ENCODE measurements at places on chromosomes 1 and 21.

DNA sequence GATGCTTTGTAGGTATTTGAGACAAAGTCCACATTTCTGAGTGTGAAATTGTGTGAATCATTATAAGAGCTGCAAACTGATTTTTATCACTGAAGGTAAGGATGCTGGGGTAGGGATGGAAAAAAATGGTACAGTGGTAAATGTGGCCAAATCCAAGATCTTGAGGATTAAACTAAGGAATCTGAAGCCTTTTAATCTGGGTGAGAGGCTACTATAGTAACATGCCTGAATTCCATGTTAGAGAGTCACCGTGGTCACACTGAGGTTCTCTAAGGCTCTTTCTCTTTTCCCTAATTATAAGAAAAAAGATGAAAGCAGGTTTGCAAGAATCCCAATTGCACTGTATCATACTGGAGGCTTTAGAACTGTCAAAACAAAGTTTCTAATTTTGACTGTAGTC, 17.6 kb downstream of the PTGER3 start:
- DNase-seq, result no peak

GRCh38 chr1:36006941-36007500, 76.1 kb downstream of the AGO3 start:
- DNase-seq, result no peak

- DNase-seq, result no peak
Observed at GRCh38 chr1:27363766-27364695, 2.7 kb downstream of the MAP3K6 start.

DNA sequence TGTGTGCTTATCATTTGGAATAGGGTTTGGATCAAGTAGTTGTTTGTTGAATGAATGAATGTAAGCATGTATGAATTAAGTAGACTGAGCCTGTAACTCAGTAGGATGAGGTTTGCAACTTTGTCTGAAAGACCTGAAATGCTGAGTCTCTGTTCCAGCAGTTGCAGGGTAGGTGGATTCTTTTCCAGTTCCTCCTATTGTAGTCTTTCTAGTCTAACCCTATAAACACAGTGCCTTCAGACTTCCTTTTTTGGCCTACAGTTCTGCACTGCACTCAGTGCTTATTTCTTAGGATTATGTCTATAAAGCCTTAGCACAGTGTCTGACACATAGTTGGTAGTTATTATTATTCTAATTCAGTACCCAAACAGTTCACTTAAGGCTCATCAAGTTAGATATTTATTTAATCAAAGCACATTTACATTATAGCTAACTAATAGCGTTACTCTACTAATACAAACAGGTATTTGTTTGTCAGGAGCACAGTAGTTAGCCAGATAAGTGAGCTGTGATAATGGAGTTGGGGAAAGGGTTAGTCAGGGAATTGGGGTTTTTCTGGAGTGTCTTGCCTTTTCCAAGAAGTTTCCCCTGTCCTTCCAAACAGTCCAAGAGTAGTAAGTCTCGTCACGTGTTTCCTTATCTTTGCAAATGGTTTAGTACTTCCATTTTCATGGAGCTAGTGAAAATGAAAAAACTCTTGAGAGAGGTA, 45.0 kb downstream of the ABCD3 start:
- no peak for DNase-seq

- no peak for DNase-seq
Observed at GRCh38 chr1:43363935-43364525, 3.8 kb downstream of the ELOVL1 start.

GRCh38 chr1:203860396-203861025, 888 bp upstream of the SNRPE start:
- DNase-seq, result no peak

- DNase-seq, result no peak
Observed at GRCh38 chr21:44854391-44854663, 19.2 kb downstream of the PTTG1IP start.

DNA sequence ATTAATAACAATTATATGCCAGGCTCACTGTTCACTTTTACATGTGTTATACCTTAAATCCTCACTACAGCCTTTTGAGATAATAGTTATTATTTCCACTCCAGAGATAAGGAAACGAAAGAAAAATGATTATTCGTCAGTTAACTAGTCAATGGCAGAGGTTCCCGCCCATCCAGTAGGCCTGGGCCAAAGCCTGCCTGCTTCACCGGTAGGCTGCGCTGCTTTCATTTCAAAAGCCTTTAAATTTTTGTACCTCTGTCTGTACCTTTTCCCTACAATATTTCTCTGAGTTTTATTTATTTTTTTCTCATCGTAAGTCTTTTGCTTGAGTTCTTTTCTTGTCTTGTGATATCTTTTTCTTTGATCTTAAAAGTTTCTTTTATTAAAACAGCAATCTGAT, 3.6 kb downstream of the GPR52 start:
- no peak for DNase-seq

DNA sequence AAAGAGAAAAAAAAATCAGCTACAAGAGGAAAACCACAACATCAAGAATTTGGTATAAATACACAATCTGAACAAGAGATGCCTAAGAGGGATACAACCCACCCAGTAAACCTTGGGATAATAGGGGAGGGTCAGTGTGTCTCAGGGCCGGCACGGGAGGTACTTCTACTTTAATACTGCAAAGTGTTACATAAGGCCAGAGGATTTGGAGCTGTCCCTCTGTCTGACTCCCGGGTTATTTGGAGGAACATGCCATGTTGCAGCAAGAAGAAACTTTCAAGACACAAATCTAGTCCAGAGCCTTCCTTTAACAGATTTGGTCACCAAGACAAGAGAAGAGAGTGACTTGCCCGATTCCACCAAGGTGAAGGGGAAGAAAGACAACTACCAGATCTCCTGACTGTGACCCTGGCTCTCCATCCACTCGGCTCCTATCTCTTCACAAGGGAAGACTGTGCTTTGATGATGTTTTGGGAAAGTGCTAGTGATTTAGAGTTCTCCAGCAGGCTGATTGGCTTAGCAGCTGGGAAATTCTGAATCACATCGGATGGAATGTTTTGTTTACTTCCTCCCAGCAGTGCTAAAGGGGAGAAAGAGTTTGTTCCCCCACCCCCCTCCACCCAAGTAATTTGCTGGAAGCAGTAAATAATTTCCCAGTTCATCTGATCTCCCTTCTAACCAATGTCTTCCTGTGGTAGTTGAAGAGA, 29.3 kb downstream of the SGIP1 start:
- no peak for DNase-seq

DNA sequence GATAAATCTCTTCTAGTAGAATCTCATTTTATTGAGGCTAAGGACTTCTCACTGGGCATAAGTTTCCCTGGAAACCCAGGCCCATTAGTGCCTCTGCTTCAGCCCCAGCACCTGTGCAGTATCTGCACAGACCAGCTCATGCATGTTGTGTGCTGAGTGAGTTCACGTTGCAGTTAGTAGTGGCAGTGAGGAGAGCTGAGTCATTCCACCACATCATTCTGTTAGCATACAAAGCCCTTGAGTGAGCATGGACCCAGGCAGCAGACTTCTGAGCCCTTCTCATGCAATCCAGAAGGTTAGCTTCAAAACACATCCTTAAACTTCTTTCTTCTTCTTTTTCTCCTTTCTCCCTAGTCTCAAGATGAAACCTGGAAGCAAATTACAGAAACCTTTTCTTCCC, 45.8 kb upstream of the NTPCR start:
- no peak for DNase-seq

DNA sequence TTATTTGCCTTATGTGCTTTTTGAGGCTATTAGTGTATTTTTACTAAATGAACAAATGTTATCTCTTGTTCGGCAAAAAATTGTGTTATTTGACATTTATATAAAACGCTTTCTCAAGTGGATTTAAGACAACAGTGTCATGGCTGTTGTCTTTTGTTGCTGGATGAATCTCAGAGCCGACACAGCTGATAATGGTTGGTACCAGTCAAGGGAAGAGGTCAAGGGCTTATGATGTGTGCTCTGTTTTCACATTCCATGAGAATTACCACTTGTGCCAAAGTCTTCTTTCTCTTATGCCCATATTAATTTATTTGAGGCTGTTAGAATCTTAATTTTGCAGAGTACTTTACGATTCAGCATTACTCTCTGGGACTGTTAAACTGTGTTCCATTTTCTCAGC, 17.9 kb upstream of the CD101 start:
- DNase-seq, result no peak

DNA sequence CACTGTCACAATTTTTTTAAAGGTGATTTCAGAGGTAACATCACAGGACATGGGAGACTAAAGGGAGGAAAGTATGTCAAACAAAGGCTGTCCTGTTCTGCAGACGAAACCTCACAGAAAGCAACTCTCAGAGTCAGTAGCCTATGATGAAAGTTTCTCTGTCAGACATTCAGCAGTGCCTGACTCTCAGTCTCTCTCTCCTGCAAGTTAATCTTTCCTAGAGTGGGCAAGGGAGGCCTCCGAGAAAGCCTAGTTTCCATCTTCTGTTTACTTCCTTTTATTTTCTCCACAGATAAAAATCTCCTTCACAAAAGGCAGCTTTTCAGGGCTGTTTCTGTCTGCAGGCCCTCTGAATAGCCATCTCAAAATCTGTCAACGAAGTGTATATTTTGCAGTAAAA, 24.9 kb upstream of the FMO2 start:
- no peak for DNase-seq

- no peak for DNase-seq
Observed at GRCh38 chr1:218679988-218680748, 335.0 kb downstream of the TGFB2 start.

GRCh38 chr1:102978874-102979273, 129.4 kb downstream of the COL11A1 start:
- no peak for DNase-seq

- DNase-seq, result no peak
Observed at GRCh38 chr1:9538669-9539164, 548 bp upstream of the SLC25A33 start.

GRCh38 chr1:97920276-97920831, 480 bp downstream of the DPYD start:
- no peak for DNase-seq

DNA sequence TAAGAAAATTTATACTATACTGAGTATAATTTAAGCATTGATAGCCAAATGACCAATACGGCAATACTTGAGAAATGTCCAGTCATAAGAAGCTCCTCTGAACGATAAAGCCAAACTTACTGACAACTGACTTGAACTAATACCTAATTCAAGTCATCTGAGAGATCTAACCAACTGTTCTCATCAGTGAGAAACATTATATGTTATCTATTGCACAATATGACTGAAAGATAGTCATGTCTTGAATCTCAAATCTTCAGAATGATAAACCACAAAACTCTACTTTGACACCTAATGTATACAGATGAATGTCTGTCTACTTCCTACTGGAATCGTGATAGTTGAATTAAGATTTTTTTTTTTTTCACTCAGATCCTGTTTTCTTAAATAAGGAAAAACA, 39.0 kb downstream of the APP start:
- DNase-seq, result no peak

DNA sequence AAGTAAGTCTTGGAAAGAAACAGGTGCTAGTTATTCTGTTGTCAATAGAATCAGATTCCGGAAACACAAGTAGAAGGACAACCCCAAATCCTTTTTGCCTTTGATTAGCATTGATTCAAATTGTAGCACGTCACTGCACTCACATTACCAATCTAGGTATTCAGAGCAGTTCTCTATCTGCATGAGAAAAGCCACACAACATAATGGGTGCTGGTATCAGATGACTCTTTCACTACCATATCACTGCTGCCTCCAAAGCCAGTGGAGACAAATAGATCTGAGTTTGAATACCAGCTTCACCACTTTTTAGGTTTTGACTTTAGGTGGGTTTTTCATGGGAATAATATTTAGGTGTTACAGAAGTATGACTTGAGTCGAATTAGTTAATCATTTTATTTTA, 38.9 kb downstream of the RTCA start:
- no peak for DNase-seq

GRCh38 chr1:156012051-156012817, 8.5 kb downstream of the SSR2 start:
- DNase-seq, result no peak

- no peak for DNase-seq
Observed at GRCh38 chr1:109846162-109846561, 64.5 kb upstream of the CSF1 start.

GRCh38 chr1:228777236-228777635, 42.0 kb downstream of the RHOU start:
- DNase-seq, result no peak

- no peak for DNase-seq
Observed at GRCh38 chr1:173122958-173123852, 72.5 kb upstream of the TNFSF18 start.

DNA sequence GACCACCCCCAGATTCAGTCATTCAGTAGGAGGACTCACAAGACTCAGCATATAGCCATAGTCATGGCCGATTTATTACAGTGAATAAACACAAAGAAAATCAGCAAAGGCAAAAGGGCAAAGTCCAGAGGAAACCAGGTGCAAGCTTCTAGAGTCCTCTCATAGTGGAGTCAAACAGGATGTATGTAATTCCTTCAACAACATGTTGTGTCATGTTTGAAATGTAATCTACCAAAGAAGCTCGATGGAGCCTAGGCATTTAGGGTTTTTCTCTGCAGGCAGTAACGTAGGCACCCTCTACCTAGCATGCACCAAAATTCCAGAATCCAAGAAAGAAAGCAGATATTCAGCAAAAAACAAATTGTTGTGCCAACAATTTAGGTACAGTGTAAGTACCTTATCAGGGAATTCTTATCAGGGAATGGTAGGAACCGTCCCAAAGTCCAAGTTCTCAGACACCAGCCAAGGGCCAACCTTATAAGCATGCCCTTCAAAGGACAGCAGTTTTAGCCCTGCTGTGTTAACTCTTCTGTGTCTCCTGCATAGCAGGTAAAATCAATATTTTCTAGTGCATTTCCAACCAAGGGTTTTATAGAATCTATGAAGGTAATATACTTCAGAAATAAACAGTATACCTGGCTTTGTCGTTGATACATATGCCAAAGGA, 16.1 kb upstream of the SLAMF6 start:
- no peak for DNase-seq

GRCh38 chr1:231200388-231201031, 38.7 kb downstream of the TRIM67 start:
- DNase-seq, result no peak

DNA sequence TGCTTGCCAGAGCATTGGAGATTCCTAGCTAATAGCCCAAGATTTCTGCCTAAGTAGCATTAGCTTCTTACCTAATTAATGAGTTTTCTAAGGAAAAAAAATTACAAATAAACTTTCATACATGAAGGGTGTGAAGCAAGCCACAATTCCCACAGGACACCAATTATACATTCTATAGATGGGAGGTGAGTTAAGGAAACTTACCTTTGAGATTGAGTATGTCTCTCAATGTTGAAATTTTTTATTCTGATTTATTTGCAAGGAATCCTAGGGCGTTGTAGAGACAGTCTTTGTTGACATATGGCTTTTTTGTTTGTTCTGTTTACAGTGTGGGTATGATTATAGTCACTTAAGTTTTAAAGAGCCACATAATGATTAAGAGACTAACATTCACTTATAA, 313.0 kb downstream of the RYR2 start:
- no peak for DNase-seq

GRCh38 chr1:172483448-172483847, 39.6 kb upstream of the PIGC start:
- no peak for DNase-seq

- no peak for DNase-seq
Observed at GRCh38 chr1:32991819-32992488, 27.3 kb upstream of the RNF19B start.
